ENCODE measurements at places on chromosomes 5 and 9.

- DNase-seq = no peak
Measured at GRCh38 chr9:108021096-108021710, 531.6 kb upstream of the KLF4 start.

- no peak for DNase-seq
Measured at GRCh38 chr5:77461287-77461686, 30.8 kb downstream of the WDR41 start.

DNA sequence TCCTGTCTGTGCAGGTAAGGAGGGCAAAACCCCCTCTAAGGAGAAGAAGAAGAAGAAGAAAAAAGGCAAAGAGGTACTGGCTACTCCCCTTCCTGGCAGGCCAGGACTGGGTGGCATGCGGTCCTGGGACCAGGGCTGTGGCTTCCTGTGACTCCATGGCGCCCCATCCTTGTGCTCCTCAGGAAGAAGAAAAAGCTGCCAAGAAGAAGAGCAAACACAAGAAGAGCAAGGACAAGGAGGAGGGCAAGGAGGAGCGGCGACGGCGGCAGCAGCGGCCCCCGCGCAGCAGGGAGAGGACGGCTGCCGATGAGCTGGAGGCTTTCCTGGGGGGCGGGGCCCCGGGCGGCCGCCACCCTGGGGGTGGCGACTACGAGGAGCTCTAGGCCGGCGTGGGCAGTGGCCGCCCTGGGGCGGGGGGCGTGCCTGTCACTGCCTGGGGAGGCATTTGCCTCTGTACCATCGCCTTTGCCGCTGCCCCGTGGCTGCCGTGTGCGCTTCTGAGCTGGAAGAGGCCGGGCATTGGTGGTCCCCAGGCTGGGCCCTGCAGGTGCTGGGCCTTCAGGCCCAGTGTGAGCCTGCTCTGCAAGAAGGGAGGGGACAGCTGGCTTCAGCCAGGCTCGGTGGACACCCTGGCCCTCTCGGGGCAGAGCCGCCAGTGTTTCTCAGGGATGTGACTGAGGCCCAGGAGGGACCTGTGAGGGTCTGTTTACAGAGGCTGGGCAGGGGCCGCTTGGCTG lies 2.0 kb upstream of the AJM1 start:
- no peak for DNase-seq

- DNase-seq = no peak
Measured at GRCh38 chr5:13250464-13251291, 693.8 kb downstream of the DNAH5 start.

DNA sequence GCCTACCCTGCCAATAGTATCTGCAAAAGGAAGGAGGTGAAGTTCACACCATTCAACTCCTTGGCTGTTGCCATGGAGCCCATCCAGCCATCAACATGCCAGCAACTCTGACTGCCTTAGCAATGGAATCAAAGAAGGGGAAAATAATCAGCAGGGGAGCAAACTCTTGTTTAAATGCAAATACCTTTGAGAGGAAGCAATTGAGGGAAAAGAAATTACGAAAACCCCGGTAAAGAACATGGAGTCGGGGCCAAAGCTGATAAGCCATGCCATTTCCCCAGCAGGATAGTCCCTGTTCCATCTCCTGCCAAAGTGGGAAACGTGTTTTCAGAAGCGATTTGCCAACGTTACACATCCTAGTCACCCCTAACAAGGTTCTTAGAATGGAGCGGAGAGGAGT lies 69.0 kb downstream of the MFAP3 start:
- DNase-seq = no peak

GRCh38 chr5:177334781-177335700 lies 16.4 kb downstream of the LMAN2 start:
- no peak for DNase-seq

DNA sequence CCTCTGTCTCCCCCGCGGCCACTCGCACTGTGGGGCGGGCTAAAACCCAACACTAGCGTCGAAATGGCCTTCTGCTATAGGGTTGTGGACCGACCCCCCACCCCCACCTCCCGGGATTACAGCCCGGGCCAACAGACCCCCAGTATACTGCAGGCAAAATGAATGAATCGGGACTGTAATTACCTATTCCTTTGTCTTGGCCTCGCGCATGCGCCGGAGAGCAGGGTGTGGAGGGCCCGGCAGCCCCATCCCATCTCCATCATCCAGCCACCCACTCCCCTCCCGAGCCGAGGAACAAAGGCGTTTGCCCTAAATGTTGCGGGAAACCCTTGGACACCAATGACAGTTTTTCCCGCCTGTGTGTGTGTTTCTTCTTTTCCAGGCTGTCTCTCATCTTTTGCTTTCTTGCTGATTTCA lies 1.6 kb downstream of the BASP1 start:
- DNase-seq = peak; percentile 31

- DNase-seq = no peak
Measured at GRCh38 chr5:152511531-152512132, 106.6 kb upstream of the NMUR2 start.

DNA sequence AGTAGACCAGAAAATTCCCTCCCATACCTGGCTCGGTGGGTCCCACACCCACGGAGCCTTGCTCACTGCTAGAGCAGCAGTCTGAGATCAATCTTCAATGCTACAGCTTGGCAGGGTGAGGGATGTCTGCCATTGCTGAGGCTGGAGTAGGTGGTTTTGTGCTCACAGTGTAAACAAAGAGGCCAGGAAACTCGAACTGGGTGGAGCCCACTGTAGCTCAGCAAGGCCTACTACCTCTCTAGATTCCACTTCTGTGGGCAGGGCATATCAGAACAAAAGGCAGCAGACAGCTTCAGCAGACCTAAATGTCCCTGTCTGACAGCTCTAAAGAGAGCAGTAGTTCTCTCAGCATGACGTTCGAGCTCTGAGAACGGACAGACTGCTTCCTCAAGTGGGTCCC lies 5.6 kb upstream of the GZMA start:
- no peak for DNase-seq

DNA sequence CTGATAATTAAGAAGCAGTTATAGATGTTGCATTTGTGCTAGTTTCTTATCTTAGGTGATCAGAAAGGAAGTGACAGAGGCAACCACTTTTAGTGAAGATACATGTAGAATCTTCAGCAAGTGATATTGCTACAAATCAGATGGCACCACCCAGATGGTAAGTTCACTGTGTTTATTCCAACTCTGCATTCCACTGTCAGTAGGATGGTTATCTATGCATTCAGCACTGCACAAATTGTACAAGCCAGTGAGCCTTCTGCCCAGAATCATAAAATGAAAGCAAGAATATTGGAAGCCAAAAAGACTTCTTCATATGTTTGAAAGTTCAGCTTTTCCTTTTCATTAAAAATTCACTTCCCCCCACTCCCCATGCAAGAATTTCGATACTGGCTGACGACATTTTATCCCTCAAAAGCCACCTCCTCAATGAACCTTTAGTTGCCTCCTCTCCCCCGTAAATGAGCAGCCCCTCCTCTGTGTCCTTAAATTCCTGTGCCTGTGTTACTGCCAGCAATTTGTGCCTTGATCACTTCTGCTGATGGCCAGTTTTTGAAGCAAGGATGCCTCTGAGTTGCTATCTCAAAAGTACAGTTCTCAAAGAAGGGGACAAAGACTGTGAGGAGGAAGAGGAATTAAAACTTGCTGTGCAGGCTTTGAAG lies 91.6 kb downstream of the ZSWIM6 start:
- no peak for DNase-seq

DNA sequence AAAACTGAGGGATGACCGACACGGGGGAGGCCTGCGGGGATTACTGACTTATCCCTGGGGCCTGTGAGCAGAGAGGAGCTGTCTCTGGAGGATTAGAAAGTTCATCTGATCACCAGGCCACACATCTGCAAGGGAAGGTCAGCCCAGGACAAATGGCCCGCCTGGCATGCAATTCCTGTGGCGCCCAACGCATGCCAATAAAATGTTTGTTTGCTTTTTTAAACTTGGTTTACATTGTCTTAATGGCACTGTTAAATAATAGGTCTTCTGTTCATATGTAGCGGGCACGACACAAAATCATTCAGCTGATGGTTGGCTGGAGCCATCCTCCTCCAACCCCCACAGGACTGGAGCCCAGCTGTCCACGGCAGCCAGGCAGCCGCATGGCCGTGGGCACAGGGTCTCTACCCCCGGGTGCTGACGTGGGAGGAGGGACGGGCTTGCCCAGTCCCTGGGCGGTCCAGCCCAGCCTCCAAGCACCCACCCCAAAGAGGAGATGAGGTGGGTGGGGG lies 41.0 kb upstream of the SLC12A7 start:
- no peak for DNase-seq

DNA sequence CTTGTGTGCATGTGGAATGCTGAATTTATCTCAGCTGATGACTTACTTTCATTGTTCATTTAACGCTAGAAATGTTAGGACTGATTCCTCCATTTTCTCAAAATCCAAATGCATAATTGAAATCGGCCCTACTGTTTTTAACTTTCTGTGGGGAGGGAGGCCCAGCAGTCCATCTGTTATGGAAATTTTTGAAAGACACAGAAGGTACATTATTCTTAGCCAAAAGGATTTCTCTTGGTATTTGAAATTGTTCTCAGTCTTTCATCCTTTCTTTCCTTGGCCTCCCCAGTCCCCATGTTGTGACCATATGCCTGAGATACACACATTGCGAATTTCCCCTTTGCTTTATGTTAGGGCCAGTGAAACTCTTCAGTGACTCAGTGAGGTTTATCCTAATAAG lies 549.9 kb downstream of the IRX1 start:
- DNase-seq = no peak

DNA sequence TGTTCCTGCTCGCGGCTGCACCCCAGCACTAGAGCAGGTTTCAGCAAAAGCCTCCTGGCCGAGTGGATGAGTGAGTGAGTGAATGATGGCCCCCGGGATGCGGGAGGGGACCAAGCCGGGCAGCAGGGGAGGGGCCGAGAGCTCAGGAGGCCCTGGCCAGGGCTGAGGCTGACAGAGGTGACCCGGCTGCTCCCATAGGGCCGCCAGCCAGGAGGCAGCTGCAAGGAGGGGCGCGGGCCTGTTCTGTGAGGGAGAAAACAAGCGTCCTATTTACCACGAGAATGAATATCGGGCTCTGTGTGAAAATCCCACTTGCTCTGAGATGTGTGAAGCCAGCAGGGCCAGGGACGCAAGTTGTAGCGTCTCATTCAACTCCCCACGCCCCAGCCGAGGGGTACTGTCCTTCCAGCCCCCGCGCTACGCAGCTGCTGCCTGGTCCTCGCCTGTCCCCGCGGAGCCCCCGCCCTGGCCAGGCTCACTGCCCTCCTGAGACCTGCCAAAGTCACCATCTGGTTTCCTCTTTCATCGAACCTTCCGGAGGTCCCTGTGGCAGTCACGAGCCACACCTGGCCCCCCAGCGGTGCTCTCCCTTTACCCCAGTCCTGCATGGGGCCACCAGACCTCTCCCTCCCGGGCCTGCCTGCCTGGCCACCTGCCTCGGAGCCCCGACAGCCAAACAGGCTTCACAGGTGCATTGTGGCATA lies 38.8 kb downstream of the RASGEF1C start:
- DNase-seq = peak; percentile 70

- DNase-seq = no peak
Measured at GRCh38 chr9:98637381-98637780, 71.4 kb downstream of the GABBR2 start.

DNA sequence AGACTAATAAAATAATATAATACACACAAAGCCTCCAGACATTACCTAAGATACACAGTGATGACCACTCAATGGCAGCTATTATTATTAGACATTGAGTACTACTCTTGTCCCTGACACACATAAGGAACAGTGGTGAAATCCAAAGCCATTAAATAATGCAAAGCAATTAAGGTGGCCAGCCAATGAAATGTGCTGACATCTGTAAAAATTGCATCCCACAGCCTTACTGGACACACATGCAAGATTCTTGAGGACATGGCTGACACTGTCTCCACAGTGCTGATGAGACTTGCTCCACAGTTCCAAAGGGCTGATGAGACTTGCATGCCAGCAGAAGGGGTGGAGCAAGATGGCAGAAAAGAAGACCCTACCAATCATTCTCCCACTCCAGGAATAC lies 447.5 kb downstream of the IRX1 start:
- DNase-seq = no peak

GRCh38 chr9:26471261-26471660 lies 421.3 kb downstream of the CAAP1 start:
- no peak for DNase-seq
